HFFc6 (cell line): ENCODE measurements at places on chromosomes 3 and 15. TPM values are rescaled to one million over a fixed set of nuclear protein-coding genes. Genes with fewer than 3 reads are reported as not detected.

- H3K4me3 ChIP-seq = no peak overlapping the region
- no peak overlapping the region for H3K27ac ChIP-seq
- DNase-seq = no peak
- H3K4me1 ChIP-seq = no peaks in the 10 kb centered on the region
- H3K27me3 ChIP-seq = peaks cover 3% of the 10 kb centered on the region; the same call in 1 of the 2 replicates
Observed at GRCh38 chr3:106783231-106783630, 594.0 kb upstream of the CCDC54 start.

GRCh38 chr15:75842722-75843677 is at the start of gene UBE2Q2:
Gene UBE2Q2 (plus strand): TSS chr15:75843447. CDS start chr15:75843667, 220 bp downstream.
- no peaks in the 10 kb centered on the region; the same call in 1 of the 2 replicates for H3K27me3 ChIP-seq
- peak; percentile 55 for DNase-seq
- H3K27ac ChIP-seq = peak within 1 kb of the TSS; percentile 84
- peaks cover 44% of the 10 kb centered on the region for H3K4me1 ChIP-seq

GRCh38 chr3:133295944-133296917 is 103.6 kb upstream of the BFSP2 start:
- H3K4me1 ChIP-seq = peaks cover 58% of the 10 kb centered on the region
- peak overlapping the region; percentile 79 for H3K27ac ChIP-seq
- H3K27me3 ChIP-seq = no peaks in the 10 kb centered on the region; the same call in 1 of the 2 replicates
- DNase-seq = no peak
- H3K4me3 ChIP-seq = no peak overlapping the region; the same call in 1 of the 2 replicates

DNA sequence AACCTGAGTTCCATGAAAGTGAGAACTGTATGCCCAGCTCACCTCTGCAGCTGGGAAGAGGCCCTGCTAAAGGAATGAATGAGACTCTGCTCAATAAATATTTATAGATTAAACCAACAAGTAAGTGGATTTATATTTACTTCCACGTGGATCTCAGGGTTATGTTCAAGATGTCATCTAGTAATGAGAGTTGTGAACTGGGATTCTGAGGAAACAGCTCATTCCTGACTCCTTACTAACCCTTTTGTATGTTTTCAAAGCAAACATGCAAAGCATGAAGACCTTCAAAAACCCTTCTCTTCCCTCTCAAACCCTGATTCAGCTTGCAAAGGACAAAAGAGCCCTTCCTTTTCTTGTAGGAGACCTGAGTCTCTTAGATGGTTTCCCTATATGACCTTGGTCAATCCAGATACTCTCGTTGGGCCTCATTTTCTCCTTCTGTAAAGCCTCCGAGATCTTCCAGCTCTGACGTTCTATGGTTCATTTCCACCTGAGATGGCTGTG is 53.4 kb downstream of the LSM3 start:
- H3K4me1 ChIP-seq = peaks cover 84% of the 10 kb centered on the region
- peaks cover 2% of the 10 kb centered on the region for H3K27me3 ChIP-seq
- DNase-seq = peak; percentile 53
- H3K27ac ChIP-seq = peak overlapping the region; percentile 26
- H3K4me3 ChIP-seq = peak overlapping the region; percentile 43; the same call in 1 of the 2 replicates

DNA sequence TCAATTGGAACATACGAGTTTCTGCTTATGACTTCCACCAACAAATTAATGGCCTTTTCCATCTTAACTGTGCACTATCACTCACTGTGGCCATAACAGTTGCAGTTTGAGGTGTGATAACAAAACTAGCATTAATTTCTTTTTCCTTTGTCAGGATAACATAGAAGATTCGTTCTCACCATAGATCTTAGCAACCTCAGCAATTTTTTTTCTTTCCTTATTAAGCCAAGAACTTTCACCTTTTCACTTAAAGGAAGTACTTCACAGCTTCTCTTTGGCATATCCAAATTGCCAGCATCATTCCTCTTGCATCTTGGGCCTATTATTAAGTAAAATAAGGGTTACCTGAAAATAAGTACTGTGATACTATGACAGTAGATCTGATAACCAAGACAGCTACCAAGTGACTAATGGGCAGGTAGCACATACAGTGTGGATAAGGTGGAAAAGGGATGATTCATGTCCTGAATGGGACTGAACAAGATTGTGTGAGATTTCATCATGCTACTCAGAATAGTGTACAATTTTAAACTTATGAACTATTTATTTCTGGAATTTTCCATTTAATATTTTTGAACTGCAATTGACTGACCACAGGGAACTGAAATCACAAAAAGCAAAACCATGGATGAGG is 46.6 kb downstream of the CEP70 start:
- DNase-seq = no peak
- H3K4me1 ChIP-seq = no peaks in the 10 kb centered on the region
- H3K27me3 ChIP-seq = peaks cover 2% of the 10 kb centered on the region
- H3K4me3 ChIP-seq = no peak overlapping the region

- peak; percentile 28 for DNase-seq
- H3K4me3 ChIP-seq = no peak overlapping the region; the same call in 1 of the 2 replicates
- H3K4me1 ChIP-seq = no peaks in the 10 kb centered on the region
- H3K27ac ChIP-seq = no peak overlapping the region
Observed at GRCh38 chr3:98343647-98344507, 9.8 kb upstream of the OR5K4 start.

CNTN6 gene
- total RNA-seq = not detected in 3 replicates

ST8SIA2 gene
- not detected in 3 replicates for total RNA-seq
